ENCODE measurements at places on chromosomes 12 and 14. TPM values are rescaled to one million over a fixed set of nuclear protein-coding genes. Genes with fewer than 3 reads are reported as not detected.

BCL11B gene
- total RNA-seq, result 0.64 TPM

CEBPE gene
- not detected for total RNA-seq

PCBP2 gene
- 457 TPM for total RNA-seq

SLC5A8 gene
- total RNA-seq, result 1.6 TPM

B4GALNT1 gene
- 0.80 TPM for total RNA-seq

SRRM4 gene
- total RNA-seq, result not detected

RNASE3 gene
- not detected for total RNA-seq

ACOT6 gene
- not detected for total RNA-seq

PRB2 gene
- total RNA-seq, result not detected

GARIN6 gene
- total RNA-seq, result not detected

SLC7A8 gene
- 120 TPM for total RNA-seq

PXN gene
- total RNA-seq, result 56.0 TPM

LRRK2 gene
- 14.3 TPM for total RNA-seq

TMEM132D gene
- not detected for total RNA-seq

ANHX gene
- not detected for total RNA-seq

CALCOCO1 gene
- 134 TPM for total RNA-seq

Measured in ovary (tissue), 10 donors.